H54 (cell line): ENCODE measurements at places on chromosomes 5 and 9.

GRCh38 chr9:795869-796268 is 45.6 kb upstream of the DMRT1 start:
- DNase-seq: no peak

DNA sequence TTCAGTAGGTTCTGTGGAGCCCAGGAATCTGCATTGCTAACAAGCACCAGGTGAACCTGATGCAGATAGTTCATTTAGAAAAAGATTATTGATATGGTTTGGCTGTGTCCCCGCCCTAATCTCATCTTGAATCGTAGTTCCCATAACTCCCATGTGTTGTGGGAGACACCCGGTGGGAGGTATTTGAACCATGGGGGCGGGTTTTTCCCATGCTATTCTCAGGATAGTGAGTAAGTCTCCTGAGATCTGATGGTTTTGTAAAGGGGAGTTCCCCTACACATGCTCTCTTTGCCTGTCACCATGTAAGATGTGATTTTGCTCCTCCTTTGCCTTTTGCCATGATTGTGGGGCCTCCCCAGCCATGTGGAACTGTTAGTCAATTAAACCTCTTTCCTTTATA is 212.0 kb downstream of the RAB3C start:
- no peak for DNase-seq

DNA sequence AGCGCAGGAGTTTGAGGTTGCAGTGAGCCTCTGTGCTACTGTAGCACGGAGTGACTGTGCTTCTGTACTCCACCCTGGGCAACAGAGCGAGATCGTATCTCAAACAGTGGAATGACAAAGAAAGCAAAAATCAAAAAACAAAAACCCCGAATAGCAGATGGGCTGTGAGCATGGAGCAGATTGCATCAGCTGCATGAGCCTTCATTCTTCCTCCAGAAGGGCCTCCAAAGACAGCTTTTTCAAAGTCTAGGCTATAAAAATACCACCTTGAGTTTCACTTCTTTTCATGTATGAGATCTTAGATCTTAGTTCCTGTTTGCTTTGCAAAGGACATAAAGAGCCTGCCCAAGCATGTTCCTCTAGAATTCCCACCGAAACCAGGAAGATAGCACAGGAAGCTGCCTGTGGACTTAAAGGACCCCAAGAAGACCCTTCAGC is 15.0 kb upstream of the HSPB3 start:
- DNase-seq: no peak

- no peak for DNase-seq
Observed at GRCh38 chr9:4706971-4707622, 27.7 kb downstream of the CDC37L1 start.

DNA sequence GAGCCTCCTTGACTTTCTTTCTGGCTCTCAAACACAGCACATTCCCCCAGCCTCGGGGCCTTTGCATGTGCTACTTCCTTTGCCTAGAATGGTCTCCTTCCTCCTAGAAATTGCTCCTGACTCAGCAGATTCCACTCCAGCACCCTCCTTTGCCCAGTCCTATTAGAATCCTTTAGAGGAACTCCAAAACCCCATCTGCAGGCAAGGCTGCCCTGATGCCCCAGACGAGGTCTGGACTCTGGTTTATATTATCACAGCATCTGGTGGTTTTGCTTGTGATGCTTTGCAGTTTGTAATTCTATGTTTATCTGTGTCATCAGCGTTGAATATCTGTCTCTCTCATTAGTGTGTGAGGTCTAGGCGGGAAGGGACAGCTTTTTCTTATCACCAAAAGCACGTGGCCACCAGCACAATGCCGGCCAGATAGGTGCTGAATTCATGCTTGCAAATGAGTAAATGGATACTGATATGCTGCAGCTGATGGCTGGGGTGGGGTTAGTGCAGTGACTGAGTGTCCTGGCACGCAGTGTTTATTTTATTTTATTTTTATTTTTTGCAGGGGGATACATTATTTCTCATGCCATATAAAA is 30.0 kb upstream of the ANKH start:
- no peak for DNase-seq

- DNase-seq: no peak
Observed at GRCh38 chr5:78997090-78997489, 12.0 kb upstream of the ARSB start.

GRCh38 chr5:66307647-66308241 is 163.6 kb downstream of the SREK1 start:
- peak; percentile 32 for DNase-seq

DNA sequence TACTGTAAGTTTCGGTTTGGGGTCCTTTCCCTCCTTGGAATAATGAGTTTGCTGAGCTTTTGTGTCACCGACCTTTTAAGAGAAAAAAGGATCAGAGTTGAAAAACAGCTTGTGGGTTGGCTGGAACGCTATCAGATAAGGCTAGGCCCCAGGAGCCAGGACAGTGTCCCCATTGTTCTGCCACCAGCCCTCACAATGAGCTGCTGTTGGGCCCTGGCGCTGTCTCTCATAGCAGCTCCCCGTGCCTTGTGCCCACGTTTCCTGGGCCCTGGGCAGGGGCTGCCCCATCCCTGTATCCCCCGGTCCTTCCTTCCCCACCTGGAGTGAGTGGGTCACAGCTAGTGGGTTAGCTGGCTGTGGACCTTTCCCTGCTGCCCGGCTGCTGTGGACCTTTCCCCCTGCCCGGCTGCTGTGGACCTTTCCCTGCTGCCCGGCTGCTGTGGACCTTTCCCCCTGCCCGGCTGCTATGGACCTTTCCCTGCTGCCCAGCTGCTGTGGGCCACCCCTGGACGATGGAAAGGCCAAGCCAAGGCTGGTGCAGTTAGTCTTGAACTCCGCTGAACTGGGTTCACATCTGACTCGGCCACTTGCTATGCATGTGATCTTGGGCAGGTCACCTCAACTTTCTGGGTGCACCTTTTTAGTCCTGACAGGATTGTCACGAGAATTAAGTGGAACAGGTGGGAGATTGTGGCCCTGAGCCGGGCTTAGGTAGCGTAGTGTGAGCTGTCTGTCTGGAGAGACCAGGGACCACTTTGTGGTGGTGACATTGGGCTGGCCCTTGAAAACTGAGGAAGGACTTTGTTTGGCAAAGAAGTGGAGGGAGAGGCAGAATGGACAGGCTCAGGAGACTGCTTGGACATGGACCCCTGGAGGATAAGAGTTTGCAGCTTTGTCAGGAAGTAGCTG is 99.5 kb downstream of the DAB2IP start:
- DNase-seq: no peak

GRCh38 chr5:17354265-17354664 is 136.8 kb downstream of the BASP1 start:
- no peak for DNase-seq

DNA sequence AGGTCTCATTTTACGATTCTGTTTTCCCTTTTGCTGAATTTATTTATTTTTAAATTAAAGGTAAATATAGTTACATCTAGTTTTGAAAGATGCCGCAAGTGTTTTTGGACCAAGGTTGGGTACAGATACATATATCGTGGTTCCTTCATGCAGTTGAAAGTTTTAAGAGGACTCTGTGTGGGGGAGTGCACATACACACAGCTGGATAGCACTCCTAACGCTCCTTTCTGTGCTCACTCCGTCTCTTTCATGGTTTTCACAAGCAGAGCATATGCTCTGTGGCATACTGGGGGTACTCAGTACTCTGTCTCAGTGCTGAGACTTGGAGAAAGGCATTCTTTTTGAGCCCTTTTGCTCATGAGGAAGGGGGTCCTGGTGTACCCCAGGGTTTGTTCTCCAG is 307.5 kb downstream of the DOCK8 start:
- no peak for DNase-seq

GRCh38 chr9:27665136-27665535 is 91.9 kb upstream of the C9orf72 start:
- no peak for DNase-seq

- no peak for DNase-seq
Observed at GRCh38 chr9:77417566-77417965, 230.6 kb downstream of the GNA14 start.

DNA sequence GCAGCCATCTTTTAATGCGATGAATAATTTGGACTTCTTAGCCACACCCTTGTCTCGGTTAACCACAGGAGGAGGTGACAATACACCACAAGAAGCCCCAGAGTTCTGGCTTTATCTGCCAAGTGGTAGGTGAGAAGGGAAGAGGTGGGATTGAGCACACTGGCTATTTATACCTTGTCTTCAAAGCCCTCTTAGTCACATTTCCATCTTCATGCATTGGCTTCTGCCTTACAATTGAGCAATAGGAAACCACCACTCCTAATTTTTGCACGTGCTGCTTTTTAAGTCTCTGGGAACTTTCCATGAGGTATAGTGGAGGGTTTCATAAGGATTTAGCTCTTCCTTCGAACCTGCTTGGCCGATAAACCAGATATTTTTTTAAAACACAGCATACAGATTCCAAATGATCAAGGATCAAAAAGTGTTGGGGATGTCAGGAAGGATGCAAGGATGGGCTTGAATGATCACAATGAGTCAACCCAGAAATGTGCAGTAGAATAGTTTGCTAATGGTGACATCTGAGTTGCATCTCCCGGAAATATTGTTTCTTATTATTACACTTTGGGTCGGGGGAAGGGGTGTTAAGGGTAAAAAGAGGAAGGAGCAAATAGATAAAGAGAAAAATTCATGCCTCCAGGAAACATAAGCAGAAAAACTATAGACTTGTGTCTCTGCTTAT is 25.5 kb downstream of the PLAC8L1 start:
- no peak for DNase-seq

DNA sequence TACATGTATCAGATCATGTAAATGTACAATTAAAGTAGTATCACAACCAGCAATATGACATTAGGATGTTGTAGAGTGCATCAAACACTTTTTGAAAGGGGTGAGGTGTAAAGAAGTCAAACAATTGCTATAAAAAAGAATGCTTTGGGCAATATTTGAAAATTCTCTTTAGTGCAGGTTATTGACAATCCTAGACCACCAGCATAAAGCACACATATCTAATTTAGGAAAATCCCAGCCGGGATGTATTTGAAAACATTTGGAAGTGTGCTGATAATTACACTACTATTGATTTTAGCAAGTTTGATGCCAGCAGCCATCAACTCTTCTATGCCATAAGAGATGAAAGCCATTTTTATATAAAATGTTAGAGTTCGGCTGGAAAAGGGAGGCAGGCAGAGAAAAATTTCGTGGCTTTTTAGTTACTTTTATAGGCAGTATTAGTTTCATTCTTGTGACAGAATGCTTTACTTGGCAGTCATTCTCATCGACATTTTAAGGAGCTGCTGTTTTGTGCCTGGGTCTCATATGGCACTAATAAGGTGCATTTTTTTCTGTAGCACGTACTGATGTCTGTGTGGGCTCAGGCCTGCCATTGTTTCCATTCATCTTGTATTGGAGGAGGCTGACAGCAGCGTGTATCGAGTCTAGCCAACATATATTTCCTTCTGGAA is 285.7 kb downstream of the AOPEP start:
- DNase-seq: no peak

DNA sequence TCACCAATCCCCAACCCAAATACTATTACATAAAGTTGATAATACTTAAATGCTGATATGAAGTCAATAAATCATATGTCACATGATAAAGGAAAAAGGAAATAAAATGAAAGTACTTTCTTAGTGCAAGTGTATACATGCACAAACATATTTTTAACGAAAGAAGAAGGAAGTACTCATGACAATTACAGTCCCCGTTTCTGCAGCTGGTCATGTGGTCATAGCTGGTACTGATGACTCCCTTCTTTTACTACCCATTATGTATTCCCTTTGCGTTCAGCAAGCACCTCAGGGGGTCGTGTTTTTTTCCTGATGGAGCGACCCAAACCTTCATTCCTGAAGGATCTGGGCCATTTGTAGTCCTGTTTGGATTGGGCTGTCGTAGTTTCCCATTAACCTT is 27.3 kb downstream of the CENPP start:
- no peak for DNase-seq

- no peak for DNase-seq
Observed at GRCh38 chr9:27626244-27627187, 53.2 kb upstream of the C9orf72 start.

- DNase-seq: peak; percentile 77
Observed at GRCh38 chr5:179553875-179554274, 3.5 kb downstream of the RUFY1 start.

DNA sequence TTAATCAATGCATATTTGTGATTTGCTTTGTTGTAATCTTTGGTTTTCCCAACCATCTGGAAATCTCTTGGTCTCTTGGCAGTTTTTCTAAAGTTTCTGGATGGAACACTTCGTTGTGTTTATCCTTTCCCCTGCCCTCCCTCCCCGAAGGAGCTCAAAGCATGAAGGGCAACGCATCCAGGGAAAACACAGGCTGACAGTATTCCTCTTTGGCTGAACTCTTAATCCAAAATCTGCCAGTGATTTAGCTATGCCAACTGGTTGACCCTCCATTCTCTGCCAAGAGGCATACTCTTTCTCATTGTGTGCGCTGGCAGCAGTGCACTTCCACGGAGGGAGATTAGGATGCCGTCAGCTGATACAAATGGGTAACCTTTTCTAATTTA is 20.5 kb downstream of the ZBTB34 start:
- DNase-seq: no peak
